ENCODE measurements at places on chromosomes 7 and 10. TPM values are rescaled to one million over a fixed set of nuclear protein-coding genes. Genes with fewer than 3 reads are reported as not detected.

- no peaks in the 10 kb centered on the region for H3K27me3 ChIP-seq
- H3K4me3 ChIP-seq = no peak overlapping the region
- H3K4me1 ChIP-seq = no peaks in the 10 kb centered on the region
- no peak for DNase-seq
- H3K36me3 ChIP-seq = no peaks in the 10 kb centered on the region
- no peak overlapping the region for H3K27ac ChIP-seq
These were observed 1612.4 kb upstream of the LRRTM3 start for GRCh38 chr10:65313406-65313805.

- no peak overlapping the region for H3K27ac ChIP-seq
- H3K4me1 ChIP-seq = peaks cover 3% of the 10 kb centered on the region
- no peaks in the 10 kb centered on the region for H3K36me3 ChIP-seq
- DNase-seq = no peak
- peaks cover 40% of the 10 kb centered on the region for H3K27me3 ChIP-seq
These were observed 309.2 kb upstream of the ZMIZ1 start for GRCh38 chr10:78759456-78760120.

DNA sequence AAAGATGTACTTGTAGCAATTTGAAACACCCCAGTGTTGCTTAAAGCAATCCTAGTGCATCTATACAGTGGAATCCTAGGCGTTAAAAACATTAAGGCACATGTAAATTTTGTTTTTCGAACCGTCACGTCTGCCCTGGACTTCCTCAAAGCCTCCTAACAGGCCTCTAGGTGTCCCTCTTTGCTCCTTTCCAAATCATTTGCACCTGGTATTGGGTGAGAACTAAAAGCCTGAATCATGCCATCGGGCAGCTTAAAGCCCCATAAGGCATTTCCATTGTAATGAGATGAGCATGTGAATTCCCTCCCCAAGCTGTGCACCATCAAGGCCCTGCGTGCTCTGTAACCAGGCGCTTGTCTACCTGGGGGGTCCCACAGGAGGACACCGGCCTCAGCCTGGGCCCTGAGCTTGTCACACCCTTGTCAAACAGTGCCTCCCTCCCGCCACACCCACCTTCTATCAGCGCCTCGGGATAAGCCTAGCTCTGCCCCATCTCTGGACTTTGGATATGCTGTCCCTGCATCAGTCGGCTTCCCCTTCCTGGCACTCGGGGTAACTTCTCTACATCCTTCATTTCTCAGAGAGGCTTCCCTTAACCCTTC, 89.2 kb downstream of the WDR11 start:
- no peak overlapping the region for H3K4me3 ChIP-seq
- H3K4me1 ChIP-seq = peaks cover 7% of the 10 kb centered on the region
- DNase-seq = no peak
- peaks cover 27% of the 10 kb centered on the region for H3K27me3 ChIP-seq
- no peak overlapping the region for H3K27ac ChIP-seq

DNA sequence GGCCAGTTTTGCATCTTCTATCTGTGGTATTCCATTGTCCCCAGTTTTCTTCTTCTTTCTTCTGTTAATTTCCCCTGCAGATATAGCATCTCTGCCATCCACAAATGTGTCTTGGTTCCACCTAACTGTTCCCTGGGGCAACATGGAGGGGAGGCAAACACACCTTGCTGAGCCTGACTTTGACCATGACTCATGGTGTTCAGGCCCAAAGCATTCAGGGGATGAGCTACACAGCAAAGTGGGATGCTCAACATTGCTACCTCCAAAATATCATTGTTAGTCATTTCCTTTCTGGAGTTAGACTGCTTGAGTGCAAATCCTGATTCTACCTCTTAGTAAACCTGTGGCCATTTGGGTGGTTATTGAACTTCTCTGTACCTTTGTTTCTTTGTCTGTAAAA, 542.7 kb downstream of the LRMDA start:
- no peak overlapping the region for H3K4me3 ChIP-seq
- no peaks in the 10 kb centered on the region for H3K4me1 ChIP-seq
- H3K27me3 ChIP-seq = no peaks in the 10 kb centered on the region
- no peak overlapping the region for H3K27ac ChIP-seq
- no peaks in the 10 kb centered on the region for H3K36me3 ChIP-seq

GRCh38 chr7:219581-220150, 27.3 kb downstream of the FAM20C start:
- H3K27me3 ChIP-seq = peaks cover 3% of the 10 kb centered on the region
- no peak overlapping the region for H3K4me3 ChIP-seq

DNA sequence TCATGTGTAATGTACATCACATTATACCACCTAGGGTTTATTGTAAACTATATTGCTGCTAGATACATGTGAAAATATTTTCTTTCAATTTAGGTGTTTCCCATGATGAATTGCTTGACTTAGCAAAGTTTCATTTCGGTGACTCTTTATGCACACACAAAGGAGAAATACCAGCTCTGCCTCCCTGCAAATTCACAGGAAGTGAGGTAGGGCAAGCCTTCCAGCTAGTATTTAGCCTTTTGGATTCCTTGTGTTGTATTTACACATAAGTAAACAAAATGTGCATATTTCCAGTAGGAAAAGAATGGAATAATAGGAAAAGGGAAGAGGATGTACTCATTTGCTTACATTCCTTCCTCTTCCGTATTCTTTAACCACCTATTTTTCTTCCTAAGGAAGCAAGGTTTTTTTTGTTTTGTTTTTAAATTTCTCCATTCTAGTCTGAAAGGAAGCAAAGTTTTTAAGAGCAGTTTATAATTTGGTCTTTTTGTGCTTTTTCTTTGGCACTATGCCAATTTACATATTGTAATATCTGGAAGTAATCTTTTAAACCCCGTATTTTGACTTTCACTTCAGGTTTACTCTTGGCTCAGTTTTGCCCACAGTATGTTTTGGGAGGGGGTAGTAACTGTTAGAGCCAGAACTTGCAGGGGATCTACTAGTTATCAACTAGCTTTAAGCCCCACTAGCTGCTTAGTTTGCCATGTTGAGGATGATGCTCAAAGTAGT, 10.4 kb downstream of the PMPCB start:
- H3K36me3 ChIP-seq = no peaks in the 10 kb centered on the region
- H3K27me3 ChIP-seq = no peaks in the 10 kb centered on the region
- DNase-seq = no peak

- H3K36me3 ChIP-seq = peaks cover 2% of the 10 kb centered on the region
- H3K27ac ChIP-seq = no peak overlapping the region
- H3K27me3 ChIP-seq = peaks cover 12% of the 10 kb centered on the region
- H3K4me1 ChIP-seq = no peaks in the 10 kb centered on the region
- H3K4me3 ChIP-seq = no peak overlapping the region
- DNase-seq = no peak
These were observed 62.8 kb downstream of the TACC2 start for GRCh38 chr10:122051609-122052385.

DNA sequence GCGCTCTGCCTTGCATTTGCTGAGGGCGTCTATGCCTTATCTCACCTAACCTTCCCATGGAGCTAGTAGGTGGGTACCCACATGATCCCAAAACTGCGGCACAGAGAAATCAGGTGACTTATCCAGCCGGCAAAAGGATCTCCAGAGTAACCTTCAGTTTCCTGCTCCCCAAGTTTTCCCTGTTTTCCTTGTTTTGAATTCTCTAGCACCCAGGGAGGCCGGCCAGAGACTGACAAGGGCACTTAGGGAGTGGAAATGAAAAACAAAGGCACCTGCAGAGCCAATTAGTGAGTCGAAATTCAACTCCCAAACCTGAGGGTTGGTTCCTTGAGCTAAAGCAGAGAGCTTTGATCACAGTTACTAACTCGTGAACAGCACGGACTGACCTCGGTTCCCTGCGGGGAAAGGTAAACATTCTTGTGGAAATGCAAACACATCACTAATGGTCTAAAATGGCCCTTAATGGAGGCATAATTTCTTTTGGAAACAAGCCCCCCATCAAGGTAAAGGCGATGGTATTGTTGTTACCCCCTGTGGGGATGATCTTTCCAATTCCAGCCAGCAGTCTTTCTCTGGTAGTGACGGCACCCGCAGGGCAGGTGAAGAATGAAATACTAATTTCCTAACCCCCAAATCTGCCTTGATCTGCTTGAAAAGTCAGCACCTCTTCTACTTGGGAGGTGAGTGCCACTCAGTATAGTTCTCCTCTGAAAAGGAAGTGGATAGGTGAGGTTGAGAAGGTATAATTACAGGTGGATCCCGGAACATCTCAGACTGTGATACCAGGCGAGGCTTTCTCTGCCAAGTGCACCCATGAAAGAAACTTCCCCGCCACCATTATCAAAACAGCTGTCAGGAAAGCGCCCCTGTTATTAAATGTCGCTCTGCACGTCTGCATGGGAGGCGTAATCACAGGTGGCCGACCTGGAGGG, 365.6 kb upstream of the AUTS2 start:
- H3K4me3 ChIP-seq = no peak overlapping the region
- H3K36me3 ChIP-seq = no peaks in the 10 kb centered on the region
- H3K27ac ChIP-seq = no peak overlapping the region
- no peaks in the 10 kb centered on the region for H3K27me3 ChIP-seq

- no peaks in the 10 kb centered on the region for H3K4me1 ChIP-seq
- H3K27me3 ChIP-seq = peaks cover 11% of the 10 kb centered on the region
- no peak for DNase-seq
- no peak overlapping the region for H3K4me3 ChIP-seq
- no peak overlapping the region for H3K27ac ChIP-seq
These were observed 41.4 kb downstream of the HTR7 start for GRCh38 chr10:90816466-90816865.

DNA sequence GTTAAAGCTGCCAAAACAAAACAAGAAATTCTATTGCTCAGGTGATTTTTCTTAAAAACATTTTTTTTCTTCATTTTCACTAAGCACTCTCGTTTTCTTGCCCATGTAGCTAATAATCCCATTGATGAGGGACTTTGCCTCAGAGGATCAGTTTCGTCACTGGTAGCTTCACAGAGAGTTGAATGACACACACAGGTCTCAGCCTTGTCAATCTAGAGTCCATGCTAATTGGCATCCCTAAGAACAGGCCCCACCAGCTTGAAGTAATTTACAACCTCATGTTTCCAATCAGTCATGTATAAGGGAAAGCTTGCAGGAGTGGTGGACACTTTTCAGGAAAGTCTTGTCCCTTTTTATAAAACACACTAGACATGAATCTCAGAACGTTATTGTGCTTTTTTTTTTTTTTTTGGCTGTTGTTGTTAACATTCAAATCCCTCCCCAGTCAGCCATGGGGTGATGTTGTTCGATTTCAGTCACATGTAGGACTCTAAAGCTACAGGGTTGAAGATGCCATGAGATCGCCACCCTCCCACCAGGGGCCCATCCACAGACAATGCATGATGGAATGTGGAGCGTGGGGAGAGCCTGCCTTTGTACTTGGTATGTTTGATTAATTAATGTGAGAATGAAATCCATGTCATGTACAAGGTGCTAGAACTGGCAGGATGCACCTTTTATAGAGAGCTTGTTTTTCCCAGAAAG, 232.4 kb upstream of the FZD8 start:
- no peak for DNase-seq
- H3K4me1 ChIP-seq = peaks cover 2% of the 10 kb centered on the region

GRCh38 chr7:66776800-66777442, 36.4 kb downstream of the RABGEF1 start:
- no peak overlapping the region for H3K27ac ChIP-seq
- peaks cover 9% of the 10 kb centered on the region for H3K36me3 ChIP-seq
- H3K4me3 ChIP-seq = no peak overlapping the region
- peaks cover 8% of the 10 kb centered on the region for H3K4me1 ChIP-seq
- DNase-seq = no peak

GRCh38 chr7:11698384-11698871, 133.6 kb downstream of the THSD7A start:
- H3K27ac ChIP-seq = no peak overlapping the region
- no peaks in the 10 kb centered on the region for H3K36me3 ChIP-seq
- no peaks in the 10 kb centered on the region for H3K27me3 ChIP-seq
- no peaks in the 10 kb centered on the region for H3K4me1 ChIP-seq
- no peak overlapping the region for H3K4me3 ChIP-seq

- peaks cover 3% of the 10 kb centered on the region for H3K36me3 ChIP-seq
- no peak overlapping the region for H3K27ac ChIP-seq
- no peak for DNase-seq
- H3K4me3 ChIP-seq = no peak overlapping the region
These were observed 9.4 kb upstream of the LRRC27 start for GRCh38 chr10:132322586-132323048.

DNA sequence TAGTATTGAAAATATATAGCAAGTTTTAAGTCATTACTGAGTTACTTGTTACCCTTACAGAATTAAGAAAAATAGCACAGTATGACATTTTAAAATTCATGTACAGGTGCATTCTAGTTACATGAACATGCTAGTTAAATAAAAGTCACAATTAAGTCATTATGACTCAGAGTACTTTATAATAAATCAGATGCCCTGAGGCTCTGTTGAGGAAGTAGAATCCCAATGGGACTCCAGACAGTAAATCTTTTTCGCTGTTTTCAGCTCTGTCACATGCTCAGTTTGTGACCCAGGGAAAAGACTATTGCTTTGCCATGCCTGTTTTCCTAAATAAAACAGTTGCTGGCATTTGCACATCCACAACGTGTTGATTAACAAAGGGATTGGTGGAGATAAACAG, 21.0 kb downstream of the NUDT13 start:
- peaks cover 2% of the 10 kb centered on the region for H3K4me1 ChIP-seq
- peak overlapping the region; percentile 2 for H3K27ac ChIP-seq
- peaks cover 6% of the 10 kb centered on the region for H3K36me3 ChIP-seq
- no peak overlapping the region for H3K4me3 ChIP-seq

DNA sequence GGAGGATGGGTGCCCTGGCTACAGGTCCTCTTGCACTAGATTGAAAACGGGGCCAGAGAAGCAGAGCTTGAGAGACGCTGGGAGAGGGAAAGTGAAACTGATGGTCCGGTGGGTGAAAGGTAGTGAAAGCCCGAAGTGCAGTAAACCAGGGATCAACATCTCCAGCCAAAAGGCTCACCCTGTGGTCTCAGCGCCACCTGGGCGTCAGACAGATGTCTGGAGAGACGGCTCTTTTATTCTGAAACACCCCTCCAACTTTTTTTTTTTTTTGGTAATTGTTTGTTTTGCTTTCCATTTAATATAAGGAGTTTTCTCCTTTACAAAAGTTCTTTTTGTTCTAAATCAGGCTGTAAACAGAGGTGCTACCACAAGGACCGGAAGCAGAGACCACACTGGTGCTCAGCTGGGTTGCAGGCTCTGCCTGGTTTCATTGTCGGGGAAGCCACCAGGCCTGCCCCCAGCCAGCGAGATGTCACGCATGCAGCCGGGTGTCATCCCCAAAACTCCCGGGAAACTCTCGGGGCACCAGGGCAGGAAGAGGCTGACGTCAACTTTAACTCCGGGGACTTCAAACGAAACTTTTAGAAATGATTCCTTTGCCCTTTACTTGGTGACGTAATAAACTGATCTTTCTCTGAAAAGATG, 11.2 kb downstream of the IL2RA start:
- peak; percentile 84 for DNase-seq
- H3K4me1 ChIP-seq = peaks cover 76% of the 10 kb centered on the region
- peak overlapping the region; percentile 99 for H3K27ac ChIP-seq

GRCh38 chr7:95113590-95113989, 206.2 kb downstream of the PPP1R9A start:
- no peaks in the 10 kb centered on the region for H3K4me1 ChIP-seq
- no peak overlapping the region for H3K4me3 ChIP-seq
- H3K27me3 ChIP-seq = peaks cover 16% of the 10 kb centered on the region
- no peak overlapping the region for H3K27ac ChIP-seq
- H3K36me3 ChIP-seq = no peaks in the 10 kb centered on the region

BZW2 gene
- total RNA-seq = 29.4 TPM

PNLIPRP2 gene
- not detected for total RNA-seq

DPYSL4 gene
- total RNA-seq = 3.3 TPM

CCL24 gene
- not detected for total RNA-seq

GRM3 gene
- total RNA-seq = not detected

CYP3A7 gene
- total RNA-seq = not detected
